ENCODE measurements at places on chromosomes 7 and 10.

DNA sequence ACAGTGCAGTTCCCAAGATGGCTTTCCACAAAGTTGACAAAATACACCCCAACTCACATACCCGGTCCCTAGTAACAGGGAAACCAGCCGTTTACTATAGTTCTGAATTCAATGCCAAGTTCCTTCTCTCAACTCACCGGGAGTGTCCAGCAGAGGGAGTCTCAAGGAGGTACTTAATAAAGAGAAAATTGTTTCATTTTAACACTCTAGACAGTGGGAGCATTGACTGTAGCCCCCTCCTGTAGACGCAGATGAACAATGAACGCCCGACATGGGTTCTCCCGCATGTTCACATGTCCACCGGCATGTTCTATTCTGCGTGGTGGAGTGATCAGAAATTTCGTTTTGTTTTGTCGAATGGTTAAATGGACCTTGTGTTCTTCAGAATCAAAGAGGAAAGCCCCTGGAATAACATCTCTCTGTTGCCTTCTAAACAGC, 1.9 kb downstream of the HIPK2 start:
- DNase-seq = peak; percentile 72

DNA sequence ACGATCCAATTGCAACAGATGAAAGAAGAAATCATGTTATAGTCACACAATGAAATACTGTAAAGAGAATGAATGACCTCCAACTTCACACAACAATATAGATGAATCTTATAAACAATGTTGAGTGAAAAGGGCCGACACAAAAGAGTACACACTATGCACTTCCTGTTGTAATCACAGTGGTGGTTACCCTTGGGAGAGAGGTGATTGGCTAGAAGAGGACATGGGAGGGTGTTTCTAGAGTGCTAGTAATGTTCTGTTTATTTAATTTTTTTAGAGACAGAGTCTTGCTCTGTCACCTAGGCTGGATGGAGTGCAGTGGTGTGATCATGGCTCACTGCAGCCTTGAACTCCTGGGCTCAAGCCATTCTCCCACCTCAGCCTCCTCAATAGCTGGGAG, 82.5 kb downstream of the NDUFB2 start:
- DNase-seq = no peak

DNA sequence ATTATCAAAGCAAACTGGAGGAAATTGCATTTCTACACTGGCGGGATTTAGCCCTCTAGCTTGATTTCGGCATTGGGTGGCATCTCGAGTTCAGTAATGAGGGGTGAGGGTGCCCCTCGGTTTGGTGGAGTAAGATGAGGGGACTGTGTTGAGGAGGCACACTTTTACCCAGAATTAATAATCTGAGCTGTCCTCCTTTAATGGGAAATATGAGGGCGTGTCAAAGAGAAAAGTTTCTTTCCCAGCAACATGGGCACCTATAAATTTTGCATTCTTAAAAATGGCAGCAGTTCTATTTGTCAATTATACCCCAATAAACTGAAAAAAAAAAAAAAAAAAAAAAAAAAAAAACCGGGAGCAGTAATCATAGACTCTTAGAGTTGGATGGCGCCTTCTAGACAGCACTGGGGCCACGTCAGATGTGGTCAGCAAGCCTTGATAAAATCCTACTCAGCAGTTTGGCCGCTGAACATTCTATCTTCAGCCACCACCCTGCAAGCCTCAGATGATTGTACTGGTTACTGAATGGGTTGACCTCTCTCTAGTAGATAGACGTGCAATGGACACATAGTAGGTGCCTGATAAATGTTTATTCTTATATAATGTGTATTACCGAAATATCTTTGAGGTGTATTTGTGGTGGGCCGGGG, 931 bp downstream of the PAPSS2 start:
- no peak for DNase-seq

GRCh38 chr7:16839646-16840045, 34.8 kb upstream of the AGR2 start:
- DNase-seq = no peak

GRCh38 chr7:17633067-17633466, 307.2 kb downstream of the SNX13 start:
- no peak for DNase-seq

DNA sequence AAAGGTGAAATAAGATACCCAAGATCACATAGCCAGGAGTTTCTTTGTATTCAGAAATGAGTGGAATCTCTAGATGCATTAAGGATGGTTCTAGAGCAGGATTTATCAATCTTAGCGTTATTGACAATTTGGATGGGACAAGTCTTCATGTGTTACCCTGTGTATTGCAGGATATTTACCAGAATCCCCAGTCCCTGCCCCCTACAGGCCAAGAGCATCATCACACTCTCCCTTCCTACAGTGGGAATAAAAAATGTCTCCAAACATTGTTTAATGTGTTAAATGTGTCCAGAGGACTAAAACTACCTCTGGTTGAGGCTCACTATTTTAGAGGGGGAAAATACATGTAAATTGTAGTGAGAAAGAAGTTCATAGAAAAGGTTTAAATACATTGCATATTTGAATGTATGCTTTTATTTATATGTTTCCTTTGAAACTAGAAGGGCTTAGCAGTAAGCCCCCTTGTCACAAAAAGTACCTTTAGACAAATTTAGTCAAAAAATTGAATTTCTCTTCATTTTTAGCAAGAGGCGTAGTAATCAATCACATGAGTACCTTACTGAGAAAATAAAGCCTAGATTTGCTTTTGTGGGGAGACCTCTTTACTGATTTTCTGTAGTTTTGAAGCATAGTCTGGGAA, 141.2 kb downstream of the MLLT10 start:
- DNase-seq = peak; percentile 48

GRCh38 chr10:81096558-81096957, 558.9 kb downstream of the SH2D4B start:
- DNase-seq = no peak

DNA sequence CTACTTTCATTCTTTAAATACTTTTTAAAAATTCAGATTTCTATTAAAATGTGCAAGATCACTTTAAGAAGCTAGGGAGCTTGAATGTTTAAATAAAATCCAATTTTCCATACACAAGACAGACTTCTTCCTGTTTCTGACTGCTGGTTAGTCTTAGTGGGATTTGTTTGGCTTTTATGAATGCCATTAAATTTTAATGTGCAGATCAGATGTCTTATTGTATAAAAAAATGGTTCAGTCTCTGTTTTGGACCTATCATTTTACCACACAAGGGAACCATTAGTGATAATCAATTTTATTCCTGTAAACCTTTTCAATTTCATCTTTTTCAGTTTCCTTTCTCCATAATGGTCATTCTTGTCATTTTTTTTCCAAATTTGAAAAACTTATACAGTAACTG, 63.2 kb downstream of the VCL start:
- no peak for DNase-seq

DNA sequence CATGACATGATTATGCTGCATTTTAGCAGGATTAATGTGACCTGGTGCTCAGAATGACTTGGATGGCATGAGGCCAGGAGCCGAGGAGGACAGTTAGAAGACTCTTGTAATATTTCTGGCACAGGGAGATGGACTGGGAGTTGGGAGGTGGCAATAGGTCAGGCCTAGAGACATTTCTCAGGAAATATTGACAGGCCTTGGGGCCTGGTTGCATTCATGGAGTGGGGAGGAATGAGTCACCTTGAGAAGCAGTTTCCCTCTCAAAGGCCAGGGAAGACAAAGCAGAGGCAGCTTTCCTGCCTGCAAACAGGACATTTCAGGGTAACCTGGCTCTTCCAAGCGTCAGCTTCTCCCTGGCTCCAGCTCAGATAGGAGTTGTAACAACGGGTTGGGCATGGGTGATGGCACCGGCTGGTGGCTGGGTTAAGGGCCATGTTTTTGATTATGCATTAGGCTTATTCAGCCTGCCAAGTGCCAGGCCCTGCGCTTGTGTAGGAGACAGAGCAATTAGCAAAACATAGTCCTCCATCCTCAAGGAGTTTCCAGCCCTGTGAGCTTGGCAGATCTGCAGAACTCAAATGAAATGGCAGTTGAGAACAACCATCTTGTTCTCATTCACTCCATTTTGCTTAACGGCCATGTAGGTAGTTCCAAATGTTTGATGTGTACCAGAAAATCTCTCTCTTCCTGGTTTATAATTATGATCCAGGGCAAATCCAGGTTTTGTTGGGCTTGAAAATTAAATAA, 38.2 kb downstream of the HK1 start:
- DNase-seq = no peak

GRCh38 chr7:24152356-24152755, 131.6 kb upstream of the NPY start:
- no peak for DNase-seq

DNA sequence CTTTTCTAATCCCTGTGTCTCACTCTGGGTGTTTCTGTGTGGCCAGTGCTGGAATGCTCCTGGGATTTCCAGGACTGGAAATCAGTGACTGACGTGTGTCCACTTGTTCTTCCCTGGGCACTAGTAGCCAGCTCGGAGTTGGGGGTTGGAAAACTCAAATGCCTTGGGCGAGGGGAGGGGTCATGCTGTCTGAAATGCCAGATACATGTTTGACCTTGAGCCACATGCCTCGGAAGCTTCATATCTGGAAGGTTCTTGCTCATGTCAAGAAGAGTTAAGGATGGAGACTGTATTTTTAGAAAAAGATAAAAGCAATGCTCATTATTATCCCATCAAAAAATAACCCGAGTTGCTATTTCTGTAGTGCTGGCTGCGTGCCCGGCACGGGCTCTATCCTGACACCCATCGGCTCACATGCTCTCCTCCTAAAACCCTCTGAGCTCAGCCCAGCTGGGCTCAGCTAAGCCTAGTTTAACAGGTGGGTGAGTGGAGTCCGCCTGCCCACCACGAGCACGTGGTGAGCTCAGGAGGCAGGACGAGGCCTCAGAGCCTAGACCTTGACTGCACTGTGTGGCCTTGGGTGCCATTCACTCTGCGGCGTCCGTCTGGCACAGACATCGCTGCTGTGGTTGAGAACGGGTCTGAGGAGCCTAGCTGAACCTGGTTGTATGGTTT, 6.4 kb downstream of the DPYSL4 start:
- DNase-seq = no peak

GRCh38 chr7:127979113-127979727, 52.0 kb downstream of the LRRC4 start:
- no peak for DNase-seq

DNA sequence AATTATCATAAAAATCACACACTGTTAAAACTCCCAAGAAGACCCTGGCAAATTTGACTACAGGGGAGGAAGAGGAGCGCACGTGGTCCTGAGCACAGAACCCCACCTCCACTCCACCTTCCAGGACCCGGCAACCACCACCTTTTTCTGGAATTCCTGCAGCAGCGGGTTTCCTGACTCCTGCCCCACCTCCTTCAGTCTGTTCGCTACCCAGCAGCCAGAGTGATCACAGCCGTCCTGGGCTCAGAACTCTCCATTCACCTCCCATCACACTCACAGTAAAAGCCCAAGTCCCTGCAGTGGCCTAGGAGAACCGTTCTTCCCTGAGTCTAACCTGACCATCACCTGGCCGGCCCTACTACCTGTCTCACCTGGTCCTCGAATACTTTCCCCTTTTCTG, 107.4 kb upstream of the FAM204A start:
- no peak for DNase-seq

DNA sequence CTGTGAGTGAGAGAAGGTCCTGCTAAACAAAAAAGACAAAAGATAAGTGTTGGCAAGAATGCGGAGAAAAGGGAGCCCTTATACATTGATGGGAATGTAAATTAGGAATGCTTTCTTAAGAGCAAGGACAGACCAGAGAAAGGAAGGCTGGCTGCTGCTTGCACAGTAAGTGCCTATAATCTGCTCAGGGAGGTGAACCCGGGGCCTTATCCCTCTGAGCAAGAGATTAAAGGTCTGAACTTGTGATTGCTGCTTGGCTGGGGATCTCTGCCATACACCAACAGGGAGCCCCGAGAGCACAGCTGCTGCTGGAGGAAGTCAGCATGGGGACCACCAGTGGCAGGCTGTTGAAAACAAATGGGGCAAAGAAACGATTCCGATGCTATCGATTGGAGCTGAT, 32.0 kb upstream of the CRTAC1 start:
- DNase-seq = no peak

DNA sequence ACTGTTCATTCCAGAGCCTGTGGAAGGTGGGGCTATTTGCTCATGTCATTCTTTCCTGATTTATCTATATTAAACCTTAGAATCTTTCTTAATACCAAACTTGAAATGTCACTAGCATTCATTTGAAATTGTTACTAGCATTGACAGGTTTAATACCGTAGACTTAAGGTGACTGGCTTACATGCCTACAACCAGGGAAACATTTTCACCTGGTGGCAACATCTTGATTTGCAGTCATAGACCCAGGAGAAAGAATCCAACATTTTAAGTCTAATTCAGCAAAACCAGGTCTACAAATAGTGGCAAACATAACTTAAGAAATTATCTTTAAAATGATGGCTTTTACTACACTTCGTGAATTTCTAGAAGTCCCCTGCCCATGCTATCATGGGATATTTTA, 353.7 kb downstream of the HTR7 start:
- DNase-seq = no peak

- DNase-seq = no peak
Measured at GRCh38 chr10:86642021-86642420, 12.3 kb upstream of the OPN4 start.

- peak; percentile 68 for DNase-seq
Measured at GRCh38 chr10:124697837-124698544, 46.2 kb downstream of the FAM53B start.

GRCh38 chr10:105800641-105801040, 1159.6 kb downstream of the SORCS3 start:
- DNase-seq = no peak

GRCh38 chr7:24291271-24291670, 7.3 kb downstream of the NPY start:
- no peak for DNase-seq

DNA sequence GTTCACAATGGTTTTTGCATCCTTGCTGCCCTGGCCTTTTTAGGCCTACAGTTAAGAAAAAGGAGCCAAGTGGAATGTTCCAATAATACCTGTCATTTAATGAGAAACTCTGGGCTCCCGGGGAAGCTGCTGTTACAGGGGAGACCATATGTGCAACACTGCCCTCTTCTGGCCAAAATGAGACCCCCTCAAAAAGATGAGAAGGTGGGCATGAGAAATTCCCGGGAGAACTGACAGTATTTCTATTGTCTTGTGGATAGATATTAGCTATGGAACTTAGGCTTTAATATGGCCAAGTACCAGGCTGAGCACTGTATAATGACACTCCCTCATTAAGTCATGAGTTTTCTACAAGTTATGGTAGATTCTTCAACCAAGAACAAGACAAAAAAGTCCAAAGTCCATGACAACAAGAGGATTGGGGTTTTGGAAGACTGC, 99.4 kb downstream of the CCDC3 start:
- peak; percentile 45 for DNase-seq

GRCh38 chr10:79178614-79179163, 109.9 kb downstream of the ZMIZ1 start:
- no peak for DNase-seq

- no peak for DNase-seq
Measured at GRCh38 chr7:33639552-33640197, 265.7 kb upstream of the BMPER start.
